Breast epithelium (tissue), 4 donors: ENCODE measurements at places on chromosomes 2 and 18. TPM values are rescaled to one million over a fixed set of nuclear protein-coding genes. Genes with fewer than 3 reads are reported as not detected.

The RND3 gene
- 98.0 TPM for total RNA-seq

GRCh38 chr2:156110890-156111289, 221.6 kb downstream of the NR4A2 start:
- H3K27ac ChIP-seq: no peak overlapping the region
- no peak overlapping the region for H3K4me3 ChIP-seq
- DNase-seq: no peak
- no peaks in the 10 kb centered on the region for H3K36me3 ChIP-seq
- H3K27me3 ChIP-seq: no peaks in the 10 kb centered on the region

The CHAC2 gene
- total RNA-seq: 1.2 TPM

The CD207 gene
- total RNA-seq: 0.33 TPM

DNA sequence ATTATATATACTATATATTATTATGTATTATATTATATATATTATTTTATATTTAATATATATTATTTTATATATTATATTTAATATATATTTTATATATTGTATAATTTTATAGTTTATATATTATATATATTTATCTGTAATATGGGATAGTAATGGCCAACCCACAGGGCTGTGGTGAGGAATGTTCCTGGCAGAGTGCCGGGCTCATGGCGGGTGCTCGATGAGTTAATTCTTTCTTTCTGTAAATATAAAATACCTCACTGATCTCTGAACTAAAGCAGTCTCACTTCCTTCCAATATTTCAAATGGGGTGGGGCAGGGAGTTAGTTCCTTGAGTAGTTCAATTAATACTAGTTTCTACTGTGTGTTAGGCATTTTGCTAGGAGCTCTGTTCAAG, 389.4 kb downstream of the TSN start:
- no peak overlapping the region for H3K27ac ChIP-seq
- DNase-seq: no peak

- H3K27ac ChIP-seq: no peak overlapping the region
- DNase-seq: no peak
- H3K4me1 ChIP-seq: no peaks in the 10 kb centered on the region
- H3K36me3 ChIP-seq: no peaks in the 10 kb centered on the region
- no peak overlapping the region for H3K4me3 ChIP-seq
Measured at GRCh38 chr2:151619337-151619989, 114.8 kb downstream of the NEB start.

DNA sequence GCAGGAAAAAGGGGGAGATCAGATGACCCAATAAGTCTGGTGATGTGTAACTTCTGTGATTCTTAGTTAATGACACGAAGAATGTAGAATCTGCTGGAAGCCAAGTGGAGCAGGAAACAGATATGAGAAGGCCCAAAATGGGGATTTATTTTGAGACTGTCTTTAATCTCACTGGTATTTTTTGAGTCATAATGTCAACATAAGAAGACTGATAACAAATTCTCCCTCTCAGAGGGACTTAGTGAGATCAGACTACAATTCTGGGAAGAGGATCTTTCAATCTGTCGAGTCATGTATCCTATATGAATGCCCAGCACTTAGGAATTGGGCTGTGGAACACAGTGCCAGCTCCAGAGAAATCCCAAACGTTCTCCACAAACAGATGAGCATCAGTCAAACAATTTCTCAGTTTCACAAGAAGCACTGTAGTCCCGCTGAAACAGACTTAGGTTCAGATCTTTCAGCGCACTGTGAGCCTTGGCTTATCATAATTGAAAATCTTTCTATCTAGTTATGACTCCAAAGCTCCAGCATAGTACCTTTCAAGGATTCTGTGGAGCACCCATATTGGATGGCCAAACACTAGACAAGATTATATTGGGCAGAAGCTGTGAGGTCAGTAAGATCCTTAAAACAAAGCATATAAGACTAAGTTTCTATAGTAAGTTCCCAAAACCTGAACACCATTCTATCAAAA, 738.2 kb downstream of the LRP1B start:
- H3K4me3 ChIP-seq: no peak overlapping the region
- DNase-seq: no peak
- no peaks in the 10 kb centered on the region for H3K4me1 ChIP-seq
- no peak overlapping the region for H3K27ac ChIP-seq

The PLGLB1 gene
- not detected for total RNA-seq

- no peak overlapping the region for H3K4me3 ChIP-seq
- H3K27me3 ChIP-seq: no peaks in the 10 kb centered on the region
- H3K4me1 ChIP-seq: no peaks in the 10 kb centered on the region
- no peak overlapping the region for H3K27ac ChIP-seq
Measured at GRCh38 chr2:4486971-4487370, 783.6 kb downstream of the DCDC2C start.

DNA sequence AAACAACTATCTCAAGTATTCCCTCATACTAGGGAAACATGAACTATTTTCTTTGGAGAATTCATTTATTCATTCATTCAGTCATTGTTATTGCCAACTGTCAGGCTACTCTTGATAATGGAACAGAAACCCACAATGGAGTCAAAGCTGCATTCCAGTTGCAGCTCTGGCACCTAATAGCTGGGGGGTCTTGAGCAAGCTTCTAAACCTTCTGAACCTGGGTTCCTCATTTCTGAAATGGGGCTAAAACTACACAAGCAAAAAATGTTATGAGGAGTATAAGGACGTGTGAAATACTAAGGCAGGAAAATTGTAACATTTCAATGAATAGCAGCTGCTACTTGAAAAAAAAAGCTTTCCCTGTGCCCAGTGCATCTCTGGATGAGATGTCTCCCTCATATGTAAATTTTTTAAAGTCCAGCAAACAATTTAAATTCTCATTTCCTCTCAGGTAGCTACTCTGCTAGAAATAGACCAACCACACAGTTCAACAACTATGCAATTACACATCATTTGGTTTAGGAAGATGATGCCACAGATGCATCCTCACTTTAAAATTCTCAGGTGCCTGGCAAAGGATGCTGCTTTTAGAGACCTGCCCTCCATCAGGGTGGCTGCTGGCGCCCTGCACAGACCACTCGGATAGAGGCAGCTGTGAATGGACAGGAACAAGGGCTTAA, 38.5 kb downstream of the SPRED2 start:
- no peak for DNase-seq
- peaks cover under 1% of the 10 kb centered on the region for H3K4me1 ChIP-seq
- H3K27ac ChIP-seq: no peak overlapping the region
- no peak overlapping the region for H3K4me3 ChIP-seq
- no peaks in the 10 kb centered on the region for H3K27me3 ChIP-seq

DNA sequence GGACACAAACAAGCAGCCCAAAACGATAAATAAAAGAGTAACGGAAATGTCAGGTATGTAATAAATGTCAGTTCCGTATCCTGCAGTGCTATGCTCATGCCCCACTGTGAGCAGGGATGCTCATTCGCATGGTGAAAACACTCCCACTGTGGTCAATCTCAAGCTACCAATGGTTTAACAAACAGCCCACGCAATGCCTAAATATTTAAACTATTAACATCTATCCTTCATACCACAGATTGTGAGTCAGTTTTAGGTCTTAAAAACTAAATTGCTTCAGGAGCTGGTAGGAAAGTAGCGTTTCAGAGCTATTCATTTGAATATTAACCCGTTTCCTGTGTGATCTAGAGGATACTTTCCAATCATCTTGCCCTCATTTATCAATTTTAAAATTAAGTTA, 207.4 kb downstream of the TCF4 start:
- no peak for DNase-seq
- no peaks in the 10 kb centered on the region for H3K27me3 ChIP-seq
- H3K27ac ChIP-seq: no peak overlapping the region
- H3K4me1 ChIP-seq: no peaks in the 10 kb centered on the region
- no peaks in the 10 kb centered on the region for H3K36me3 ChIP-seq
- no peak overlapping the region for H3K4me3 ChIP-seq

- H3K27ac ChIP-seq: no peak overlapping the region
- H3K4me1 ChIP-seq: no peaks in the 10 kb centered on the region
- no peak overlapping the region for H3K4me3 ChIP-seq
- no peak for DNase-seq
- H3K36me3 ChIP-seq: no peaks in the 10 kb centered on the region
- no peaks in the 10 kb centered on the region for H3K27me3 ChIP-seq
Measured at GRCh38 chr2:165634282-165634681, 159.8 kb downstream of the GALNT3 start.

The ZFP36L2 gene
- 111 TPM for total RNA-seq
